Amniotic stem cell (primary cell): ENCODE measurements at places on chromosomes 2 and 18.

DNA sequence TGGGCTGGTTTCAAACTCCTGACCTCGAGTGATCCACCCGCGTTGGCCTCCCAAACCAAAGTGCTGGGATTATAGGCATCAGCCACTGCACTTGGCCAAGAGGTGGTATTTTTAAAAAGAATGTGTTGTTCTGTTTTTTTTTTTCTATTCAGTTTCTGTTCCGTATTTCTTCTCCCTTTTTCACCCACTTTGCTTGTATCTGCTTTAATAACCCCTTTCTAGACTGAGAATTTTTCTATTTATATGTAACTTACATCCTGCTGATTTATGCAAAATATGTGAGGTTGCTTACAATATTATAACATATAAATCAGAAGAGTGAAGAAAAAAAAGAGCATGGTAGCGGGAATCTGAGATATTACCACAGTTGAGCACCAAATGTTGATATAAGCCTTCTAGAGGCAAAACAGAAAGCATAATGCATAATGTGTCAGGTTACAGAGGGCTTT lies 17.2 kb upstream of the LYPD6B start:
- DNase-seq = no peak

DNA sequence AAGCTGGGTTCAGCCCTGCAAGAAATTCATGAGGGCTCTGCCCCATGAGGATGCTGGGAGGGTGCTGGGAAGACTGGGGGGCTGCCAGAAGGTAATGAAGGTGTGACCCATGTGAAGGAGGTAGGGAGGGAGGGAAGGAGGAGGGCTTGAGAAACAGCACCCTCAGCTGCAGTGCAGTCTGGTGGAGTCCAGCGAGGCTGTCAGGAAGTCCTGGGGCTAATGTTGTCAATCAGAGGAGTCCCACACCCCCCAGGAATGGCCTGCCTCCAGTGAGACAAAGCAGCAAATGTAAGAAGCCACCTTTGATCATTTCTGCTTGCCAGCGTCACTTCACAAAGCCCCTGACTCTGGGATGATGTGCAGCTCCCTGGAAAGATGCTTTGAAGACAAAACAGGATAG lies 248.4 kb downstream of the SH3BP4 start:
- no peak for DNase-seq

GRCh38 chr2:168198476-168199207 lies 48.8 kb downstream of the STK39 start:
- DNase-seq = no peak

- DNase-seq = no peak
These were observed 16.7 kb upstream of the BZW1 start for GRCh38 chr2:200795028-200795440.

GRCh38 chr18:44938720-44939665 lies 258.3 kb downstream of the SETBP1 start:
- DNase-seq = no peak

GRCh38 chr2:170369894-170370293 lies 191.9 kb downstream of the MYO3B start:
- no peak for DNase-seq

- no peak for DNase-seq
These were observed 1.4 kb upstream of the GALNT13 start for GRCh38 chr2:153870308-153870707.

GRCh38 chr2:31241625-31242270 lies 7.8 kb downstream of the EHD3 start:
- no peak for DNase-seq

DNA sequence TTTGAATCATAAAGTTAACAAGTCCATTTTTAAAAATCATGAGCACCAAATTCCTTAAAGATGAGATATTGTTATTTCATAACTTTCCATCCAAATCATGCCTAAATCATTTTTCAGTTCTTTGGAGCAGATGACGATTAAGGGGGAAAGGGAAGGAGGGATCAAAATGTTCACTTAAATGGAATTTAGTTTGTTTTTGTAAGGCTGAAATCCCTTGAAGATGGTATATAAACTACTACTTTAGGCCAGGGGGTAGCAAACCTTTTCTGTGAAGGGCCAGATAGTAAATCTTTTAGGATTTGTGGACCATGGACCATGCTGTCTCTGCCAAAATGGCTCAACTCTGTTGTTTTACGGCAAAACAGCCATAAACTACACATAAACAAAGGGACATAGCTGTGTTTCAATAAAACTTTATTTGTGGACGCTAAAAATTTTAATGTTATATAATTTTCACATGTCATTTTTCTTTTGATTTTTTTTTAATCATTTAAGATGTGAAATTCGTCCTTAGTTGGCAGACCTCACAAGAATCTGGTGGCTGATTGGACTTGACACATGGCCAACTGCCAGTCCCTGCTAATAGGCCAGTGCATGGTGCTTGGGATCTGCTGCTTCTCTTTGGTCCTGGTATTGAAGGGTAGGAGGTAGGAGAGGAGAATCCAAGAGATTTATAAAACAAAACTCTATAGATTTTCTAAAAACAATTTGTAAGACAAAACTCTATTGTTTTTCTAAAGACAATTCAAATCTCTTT lies 52.0 kb upstream of the RTN4 start:
- peak; percentile 68 for DNase-seq

DNA sequence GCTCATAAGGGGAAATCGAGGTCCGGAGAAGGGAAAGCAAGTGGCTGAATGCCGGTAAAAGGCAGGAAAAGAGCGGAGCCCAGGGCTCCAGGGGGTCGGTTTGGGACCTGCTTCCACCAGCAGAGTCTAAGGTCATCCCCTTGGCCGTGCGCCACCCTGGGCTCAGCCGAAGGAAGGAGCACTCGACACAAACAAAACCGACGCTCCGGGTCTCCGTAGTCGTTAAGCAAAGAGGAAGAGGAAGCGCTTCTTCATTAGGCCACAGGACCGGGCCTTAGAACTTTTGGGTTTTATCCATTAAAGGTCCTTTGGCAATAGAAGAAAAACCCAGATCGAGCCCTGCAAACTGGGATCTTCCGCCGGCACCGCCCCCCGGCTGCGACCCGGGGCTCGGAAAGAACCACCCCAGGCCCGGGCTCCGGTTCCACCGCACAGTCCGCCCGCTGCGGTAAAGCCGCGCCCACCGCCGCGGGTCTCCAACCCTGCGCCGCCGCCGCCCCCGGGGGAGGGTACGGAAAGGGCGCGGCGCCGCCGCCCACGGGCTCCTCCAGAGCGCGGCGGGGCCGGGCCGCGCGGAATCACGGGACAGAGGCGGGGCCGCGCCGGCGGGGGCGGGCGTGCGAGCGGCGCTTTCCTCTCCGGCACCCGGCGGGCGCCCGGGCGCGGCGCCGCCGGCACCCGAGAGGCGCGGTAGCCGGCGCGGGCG lies at the start of gene TTL:
Gene TTL (plus strand): TSS at position 629 of the 706 bp plus-strand sequence. CDS start 189 bp downstream, outside the sequence.
- DNase-seq = no peak

- no peak for DNase-seq
These were observed 234.8 kb downstream of the ALPK2 start for GRCh38 chr18:58394046-58394445.

GRCh38 chr2:237235383-237236095 lies 149.8 kb downstream of the COPS8 start:
- no peak for DNase-seq

- no peak for DNase-seq
These were observed 274.2 kb downstream of the CDH19 start for GRCh38 chr18:66329716-66330115.

DNA sequence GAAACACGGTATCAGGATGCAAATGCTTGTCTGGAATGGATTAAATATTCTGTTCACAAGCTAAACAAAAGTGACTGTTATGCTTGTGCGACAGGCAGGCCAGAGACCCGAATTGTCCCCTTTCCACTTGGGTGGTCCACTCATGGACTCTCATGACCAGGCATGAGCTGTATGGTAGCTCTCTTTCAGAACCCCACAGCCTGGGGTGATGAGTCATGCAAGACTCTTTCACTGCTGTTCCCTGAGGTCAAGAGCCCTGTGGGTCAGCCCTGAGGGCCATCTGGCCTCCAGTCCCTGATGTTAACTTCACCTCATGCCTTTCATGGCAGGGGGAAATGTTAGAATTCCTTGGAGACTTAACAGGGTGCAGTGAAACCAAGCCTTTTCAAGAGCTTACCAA lies 13.7 kb upstream of the SAP130 start:
- no peak for DNase-seq

DNA sequence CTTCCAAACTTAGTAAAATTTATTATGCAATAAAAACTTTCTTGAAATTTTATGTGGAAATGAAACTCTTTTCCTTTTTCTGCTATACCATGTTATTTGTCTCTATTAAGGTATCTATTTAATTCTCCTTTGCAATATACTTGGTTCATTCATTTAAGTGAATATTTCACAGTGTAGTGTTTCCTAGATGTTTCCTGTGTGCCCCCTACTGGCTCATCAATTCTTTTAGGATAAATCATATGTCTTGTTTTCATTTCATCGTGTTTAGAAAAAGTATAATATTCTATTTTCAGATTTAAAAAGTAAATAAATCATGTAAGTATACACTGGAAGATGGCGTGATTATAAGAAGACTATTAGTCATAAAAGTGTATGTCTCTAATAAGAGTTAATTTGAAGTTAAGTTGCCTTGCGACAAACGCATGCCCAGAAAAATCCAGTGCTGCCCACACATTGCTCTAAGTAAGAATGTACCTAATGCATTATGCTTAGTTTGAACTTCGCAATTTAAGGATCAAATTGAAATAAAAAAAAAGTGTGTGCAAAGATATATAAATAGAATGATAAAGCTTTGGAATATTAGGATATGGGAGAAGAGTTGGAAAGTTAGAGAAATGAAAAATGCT lies 525.4 kb downstream of the KCNJ3 start:
- DNase-seq = no peak

GRCh38 chr18:35095983-35096676 lies 54.9 kb downstream of the MAPRE2 start:
- no peak for DNase-seq

DNA sequence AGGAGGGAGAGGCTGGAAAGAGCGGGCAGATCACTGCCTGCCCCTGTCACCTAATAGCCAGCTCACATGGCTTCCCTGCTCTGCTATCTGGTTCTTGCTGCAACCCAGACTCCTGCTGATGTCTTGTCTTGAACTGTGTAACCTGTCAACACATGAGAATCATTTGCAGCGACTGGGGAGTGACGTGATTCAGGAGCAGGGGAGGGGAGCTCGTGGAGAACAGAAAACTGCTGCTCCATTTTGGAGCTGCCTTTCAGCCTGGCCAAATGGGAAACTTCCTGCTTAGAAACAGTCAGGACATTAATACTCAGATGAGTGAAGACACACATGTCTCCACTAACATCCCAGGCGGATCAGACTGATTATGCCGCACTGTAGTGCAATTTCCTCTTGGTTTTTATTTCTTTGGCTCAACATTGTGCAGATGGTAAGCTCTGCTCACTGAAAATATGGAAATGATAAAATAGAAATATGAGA lies 38.1 kb downstream of the RPL37A start:
- no peak for DNase-seq

DNA sequence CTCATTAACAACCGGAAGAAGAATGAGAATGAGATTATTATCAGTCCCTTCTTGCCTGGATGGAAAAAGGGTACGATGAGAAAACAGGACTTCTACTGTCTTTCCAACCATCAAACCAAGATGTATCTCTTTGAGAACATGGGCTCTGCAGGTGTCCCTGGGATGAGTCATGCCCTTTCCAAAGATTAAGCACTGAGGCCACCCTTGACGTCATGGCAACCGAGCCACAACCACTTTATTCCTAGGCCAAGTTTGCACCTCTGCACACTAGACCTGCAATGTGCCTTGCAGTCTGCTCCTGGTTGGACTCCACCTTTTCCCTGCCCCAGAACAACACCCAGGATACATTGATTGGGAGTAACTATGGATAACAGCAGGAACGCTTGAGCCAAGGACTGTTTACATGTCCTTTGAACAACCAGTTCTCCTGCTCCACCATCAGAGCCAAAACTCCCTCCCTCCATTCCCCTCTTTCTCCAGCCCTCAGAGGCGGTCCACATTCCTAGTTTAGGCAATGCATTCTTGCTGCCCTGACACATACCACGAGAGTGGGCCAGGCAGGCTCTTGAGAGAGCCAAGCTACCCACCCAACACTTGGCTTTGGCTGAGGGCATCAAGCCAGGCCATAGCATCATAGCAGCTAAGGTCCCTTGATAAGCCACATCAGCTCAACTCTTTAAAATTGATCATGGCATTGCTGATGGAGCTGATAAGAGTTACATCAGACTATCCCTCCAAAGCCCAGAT lies 310.7 kb downstream of the TNS1 start:
- peak; percentile 14 for DNase-seq

DNA sequence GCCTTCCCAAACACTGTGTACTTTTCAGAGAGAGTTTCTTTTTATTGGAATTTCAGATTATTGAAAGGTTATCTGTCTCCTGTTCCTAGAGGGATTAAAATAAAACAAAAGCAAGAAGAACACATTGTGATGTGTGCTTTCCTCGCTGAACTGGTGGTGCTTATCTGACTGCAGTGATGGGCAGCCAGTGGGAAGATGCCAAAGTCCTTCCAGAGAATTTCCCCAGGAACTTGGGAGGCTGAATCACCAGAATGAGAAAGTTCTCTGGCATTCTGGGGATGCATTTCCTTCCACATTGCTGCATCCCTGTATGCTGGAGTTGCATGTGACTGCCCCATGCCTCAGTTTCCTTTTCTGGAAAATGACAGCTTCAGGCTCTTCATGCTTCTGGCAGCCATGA lies 53.9 kb upstream of the SEC11C start:
- peak; percentile 17 for DNase-seq

DNA sequence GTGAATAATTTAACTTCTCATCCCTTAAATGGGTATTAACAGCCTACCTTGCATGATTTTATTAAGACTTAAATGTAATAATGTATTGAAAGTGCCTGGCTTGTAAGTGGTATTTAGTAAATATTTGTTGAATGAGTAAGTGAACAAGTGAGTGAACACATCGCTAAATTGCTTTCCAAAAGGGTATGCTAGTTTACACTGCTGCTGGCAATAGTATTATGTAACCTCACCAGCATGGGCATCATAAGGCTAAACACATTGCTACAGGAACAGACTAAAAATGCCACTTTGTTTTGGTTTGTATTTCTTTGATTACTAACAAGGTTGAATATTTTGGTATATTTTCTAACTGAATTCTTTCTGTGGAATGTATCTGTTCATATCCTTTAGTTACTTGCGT lies 9.8 kb downstream of the WDR43 start:
- DNase-seq = no peak

GRCh38 chr2:19038071-19039015 lies 320.1 kb downstream of the OSR1 start:
- peak; percentile 49 for DNase-seq

- no peak for DNase-seq
These were observed 211.4 kb downstream of the BABAM2 start for GRCh38 chr2:28101892-28102291.

DNA sequence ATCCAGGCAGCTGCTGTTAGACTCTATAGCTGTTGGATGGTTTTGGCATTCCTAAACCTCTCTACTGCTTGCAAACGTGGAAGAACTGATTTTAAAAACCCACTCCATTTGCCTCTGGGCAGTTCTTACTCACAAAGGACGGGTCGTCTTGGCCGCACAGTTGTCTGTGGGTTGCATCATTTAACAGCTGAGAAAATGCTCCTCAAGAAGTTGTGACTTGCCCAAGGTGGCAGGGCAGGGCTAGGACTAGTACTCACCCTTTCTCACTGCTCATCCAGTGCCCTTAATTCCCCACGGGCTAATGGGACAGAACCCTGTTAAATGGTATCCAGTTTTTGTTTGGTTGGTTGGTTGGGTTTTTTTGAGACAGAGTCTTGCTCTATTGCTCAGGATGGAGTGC lies 997 bp upstream of the DRC1 start:
- DNase-seq = no peak

GRCh38 chr2:75162897-75163296 lies 36.4 kb downstream of the TACR1 start:
- no peak for DNase-seq
